Globus pallidus (tissue), 1 donor: ENCODE measurements at places on chromosomes 6 and 20.
A peak's percentile ranks its signal among the peaks of the same experiment; 100 is the strongest.

DNA sequence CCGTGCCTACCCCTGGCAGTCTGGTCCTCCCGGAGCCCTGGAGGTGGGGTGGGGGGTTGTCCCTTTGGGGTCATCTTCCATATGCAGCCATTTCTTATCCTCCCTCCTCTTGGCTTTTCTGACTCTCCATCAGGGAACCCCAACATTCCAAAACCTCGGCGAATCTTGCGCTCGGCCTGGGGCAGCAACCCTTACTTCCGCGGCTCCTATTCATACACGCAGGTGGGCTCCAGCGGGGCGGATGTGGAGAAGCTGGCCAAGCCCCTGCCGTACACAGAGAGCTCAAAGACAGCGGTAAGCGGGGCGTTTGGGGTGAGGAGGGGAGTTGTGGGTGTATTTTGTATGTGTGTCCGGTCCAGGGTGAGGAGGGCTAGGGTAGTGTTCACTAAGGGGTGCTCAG is 168.0 kb upstream of the RNF24 start:
- no peak for DNase-seq

GRCh38 chr6:34986845-34987246 is 97.8 kb downstream of the ANKS1A start:
- peak; percentile 85 for DNase-seq

GRCh38 chr6:166415306-166415705 is 32.6 kb upstream of the MPC1 start:
- no peak for DNase-seq

DNA sequence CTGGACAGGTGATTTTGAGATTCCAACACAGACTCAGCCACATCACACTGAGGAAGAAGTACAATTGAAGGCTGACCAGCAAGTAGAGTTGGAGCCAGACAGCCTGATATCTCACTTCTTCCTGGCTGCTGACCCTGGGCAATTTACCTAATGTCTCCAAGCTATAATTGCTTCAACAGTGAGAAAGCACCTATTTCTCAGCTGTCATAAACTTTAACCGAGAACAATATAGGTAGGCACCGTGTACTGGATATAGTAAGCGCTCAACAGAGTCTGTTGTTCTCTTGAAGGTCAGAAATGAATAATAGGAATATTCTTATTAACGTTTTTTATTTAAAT is 28.3 kb downstream of the STX7 start:
- DNase-seq, result no peak

DNA sequence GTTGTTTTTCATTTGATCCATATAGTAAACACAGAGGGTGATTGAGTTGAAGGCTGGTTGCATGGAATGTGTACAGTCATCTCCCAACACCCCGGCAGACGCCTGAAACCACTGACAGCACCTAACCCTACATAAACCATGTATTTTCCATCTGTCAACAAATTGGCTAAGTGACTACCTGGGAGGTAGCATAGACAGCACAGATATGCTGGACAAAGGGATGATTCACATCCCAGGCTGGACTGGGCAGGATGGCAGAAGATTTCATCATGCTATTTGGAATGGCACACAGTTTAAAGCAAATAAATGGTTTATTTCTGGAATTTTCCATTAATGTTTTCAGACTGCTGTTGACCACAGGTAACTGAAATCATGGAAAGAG is 4.4 kb upstream of the VIP start:
- DNase-seq, result no peak

DNA sequence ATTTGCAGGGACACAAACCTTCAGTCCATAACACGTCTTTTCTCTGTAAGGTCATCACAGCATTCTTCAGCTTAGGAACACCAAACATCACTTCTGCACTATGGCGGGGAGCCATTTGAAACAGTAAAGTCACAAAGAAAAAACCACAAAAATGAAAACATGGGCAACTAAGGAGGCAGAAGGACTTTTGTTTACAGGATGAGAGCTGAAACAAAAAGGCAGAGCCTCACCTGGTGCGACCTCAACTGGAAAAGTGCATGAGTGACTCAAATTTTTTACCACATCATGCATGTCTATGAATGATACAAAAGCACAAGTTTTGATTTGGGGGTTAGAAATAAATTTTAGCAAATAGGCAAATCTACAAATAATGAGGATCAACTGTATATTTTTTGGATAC is 68.2 kb upstream of the TNFAIP3 start:
- no peak for DNase-seq

GRCh38 chr6:123589317-123589716 is 47.4 kb downstream of the TRDN start:
- DNase-seq, result no peak

GRCh38 chr6:80259118-80259517 is 152.6 kb downstream of the BCKDHB start:
- no peak for DNase-seq

GRCh38 chr6:30231067-30231466 is 17.9 kb upstream of the TRIM26 start:
- no peak for DNase-seq

DNA sequence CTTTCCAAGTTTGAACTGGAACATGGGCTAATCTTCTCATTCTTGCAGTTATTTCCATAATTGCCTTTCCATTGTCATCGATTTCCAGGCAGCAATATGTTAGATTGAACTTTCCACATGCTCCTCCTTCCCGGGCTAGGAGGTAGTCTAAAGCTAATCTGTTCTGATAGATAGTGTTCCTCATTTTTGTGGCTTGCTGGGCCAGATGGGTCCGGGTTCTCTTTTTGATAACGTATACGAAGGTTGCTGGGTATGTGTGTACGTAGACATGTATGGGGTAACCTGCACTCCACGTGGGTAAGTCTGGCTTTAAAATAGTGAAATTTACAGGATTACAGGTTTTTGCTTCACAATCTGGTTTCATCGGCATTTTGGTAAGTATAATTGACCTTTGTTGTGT is 14.0 kb upstream of the GMPR start:
- no peak for DNase-seq

DNA sequence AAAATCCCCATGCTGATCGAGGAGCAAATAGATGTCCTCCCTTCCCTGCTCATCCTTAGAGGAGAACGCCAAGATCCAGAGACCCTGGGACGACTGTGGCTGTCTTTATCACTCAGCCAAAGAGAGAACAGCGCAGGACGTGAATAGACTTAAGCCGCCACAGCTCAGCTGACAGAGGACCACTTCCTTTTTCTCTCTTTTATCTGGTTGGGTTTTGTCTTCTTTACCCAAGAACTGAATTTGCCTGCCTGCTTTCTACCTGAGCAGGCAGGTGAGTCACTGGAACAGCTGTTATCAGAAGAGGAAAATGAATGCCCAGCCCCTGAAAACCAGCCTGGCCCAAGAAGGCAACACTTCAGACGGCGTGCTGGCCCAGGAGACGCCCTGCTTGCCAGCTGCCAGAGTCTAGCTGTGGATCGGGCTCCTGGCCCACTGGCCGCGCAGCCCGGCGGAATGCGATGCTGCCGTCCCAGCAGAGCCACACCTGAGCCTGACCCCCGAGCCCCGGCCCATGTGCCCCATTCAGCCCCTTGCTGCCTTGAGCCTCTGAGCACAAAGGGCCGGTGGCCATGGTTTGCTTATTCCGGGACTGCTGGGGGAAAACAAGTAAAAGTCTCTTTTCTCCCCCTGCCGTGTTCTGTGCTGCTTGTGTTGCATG is 82.1 kb downstream of the TCP11 start:
- DNase-seq, result no peak

DNA sequence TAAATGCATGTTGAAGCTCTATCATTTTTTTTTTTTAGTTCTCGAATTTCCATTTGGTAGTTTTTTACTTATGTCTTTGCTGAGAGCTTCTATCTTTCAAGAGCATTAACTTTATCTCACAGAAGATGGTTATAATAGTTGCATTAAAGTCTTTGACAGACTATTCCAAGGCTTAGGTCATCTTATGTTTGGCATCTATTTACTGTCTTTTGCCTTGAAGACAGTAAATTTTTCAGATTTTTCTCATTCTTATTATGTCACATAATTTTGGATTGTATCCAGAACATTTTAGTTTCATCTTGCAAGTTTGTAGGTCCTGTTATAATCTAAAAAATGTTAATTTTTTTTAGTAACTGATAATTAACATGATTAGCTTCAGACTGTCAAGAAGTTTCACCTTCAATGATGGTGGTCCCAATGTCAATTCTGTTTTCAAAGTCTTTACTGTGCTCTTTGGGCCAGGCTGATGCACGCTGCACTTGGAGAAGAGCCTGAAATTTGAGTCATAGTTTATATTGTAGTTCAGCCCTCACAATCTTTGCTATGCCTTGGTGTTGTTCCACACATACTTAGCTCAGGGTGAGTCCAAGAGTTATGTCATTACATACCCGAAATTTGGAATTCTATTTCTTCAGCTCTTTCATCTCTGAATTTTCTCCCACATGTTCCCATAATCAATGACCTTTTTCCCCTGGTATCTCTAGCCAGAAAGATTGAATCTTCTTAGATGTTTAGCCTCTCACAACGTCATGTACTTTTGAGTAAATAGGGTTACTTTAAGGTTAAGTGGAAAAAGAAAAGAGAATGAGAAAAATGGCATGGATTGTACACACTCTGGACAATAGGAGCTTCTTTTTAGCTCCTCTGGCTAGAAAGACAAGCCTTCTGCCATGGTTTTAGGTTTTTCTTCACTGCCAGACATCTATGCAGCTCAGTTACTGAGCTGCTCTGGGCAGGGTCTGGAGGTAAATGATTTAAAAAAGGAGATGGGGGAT is 110.3 kb upstream of the BTBD3 start:
- no peak for DNase-seq
